Melanocyte of skin (primary cell): ENCODE measurements at places on chromosomes 2 and 18. TPM values are rescaled to one million over a fixed set of nuclear protein-coding genes. Genes with fewer than 3 reads are reported as not detected.

The CXCR1 gene
- total RNA-seq, result not detected in 2 replicates

The MC5R gene
- not detected in 2 replicates for total RNA-seq

The ALKAL2 gene
- not detected in 2 replicates for total RNA-seq

The DQX1 gene
- under 0.01 TPM in 1 of 2 replicates, not detected in the other for total RNA-seq
